ENCODE measurements at places on chromosomes 16 and 17.

- no peak for DNase-seq
These were observed 2.1 kb downstream of the SSTR2 start for GRCh38 chr17:73166731-73167581.

GRCh38 chr16:49890876-49891275 lies 35.0 kb upstream of the ZNF423 start:
- DNase-seq: no peak

- no peak for DNase-seq
These were observed 952 bp downstream of the CD300A start for GRCh38 chr17:74467221-74467951.

- no peak for DNase-seq
These were observed 2.7 kb upstream of the GIP start for GRCh38 chr17:48970865-48971687.

- no peak for DNase-seq
These were observed 116.4 kb upstream of the HS3ST4 start for GRCh38 chr16:25575363-25575762.

DNA sequence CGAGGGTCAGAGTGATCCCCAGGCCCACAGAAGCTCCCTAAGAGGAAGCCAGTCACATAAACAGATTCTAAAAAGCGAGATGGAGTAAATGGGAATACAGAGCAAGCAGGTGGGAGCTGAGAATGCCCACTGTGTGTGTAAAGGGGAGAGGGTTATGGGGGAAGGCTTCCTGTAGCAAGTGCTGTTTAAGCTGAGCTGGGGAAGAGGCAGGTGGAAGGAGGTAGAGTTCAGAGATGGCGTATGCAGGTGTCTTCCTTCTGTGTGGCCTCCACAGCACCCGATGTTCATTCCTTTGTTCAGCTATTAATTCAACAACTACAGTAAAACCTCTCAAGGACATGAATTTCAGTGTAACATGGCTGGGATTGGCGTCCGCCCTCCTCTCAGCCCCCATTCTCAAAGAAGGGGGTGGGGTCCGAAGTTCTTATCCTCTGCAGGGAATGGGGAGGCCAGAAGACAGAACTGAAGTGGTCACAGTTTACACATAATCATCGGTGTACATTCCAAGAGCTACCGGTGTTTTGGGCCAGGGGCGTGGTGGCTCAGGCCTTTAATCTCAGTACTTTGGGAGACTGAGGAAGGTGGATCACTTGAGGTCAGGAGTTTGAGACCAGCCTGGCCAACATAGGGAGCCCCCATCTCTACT lies 1.8 kb downstream of the EEF2K start:
- no peak for DNase-seq

DNA sequence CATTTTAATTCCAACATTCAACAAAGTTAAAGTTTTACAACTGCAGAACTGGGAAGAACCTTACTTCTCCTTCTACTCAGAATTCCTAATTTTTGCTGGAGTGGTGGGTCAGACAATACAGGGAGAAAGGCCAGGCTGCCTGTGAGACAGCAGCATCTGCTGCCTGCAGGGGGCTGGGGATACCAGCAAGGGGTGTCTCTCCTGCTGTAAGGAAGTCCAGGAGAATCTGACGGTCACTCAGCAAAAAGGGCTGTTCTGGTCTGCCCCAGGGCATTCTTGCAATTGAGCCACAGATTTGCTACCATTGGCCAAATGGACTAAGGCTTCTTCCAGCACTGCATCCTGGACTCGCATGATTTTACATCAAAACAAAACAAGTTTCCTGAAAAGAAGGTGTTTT lies 426.6 kb upstream of the CDH11 start:
- no peak for DNase-seq

DNA sequence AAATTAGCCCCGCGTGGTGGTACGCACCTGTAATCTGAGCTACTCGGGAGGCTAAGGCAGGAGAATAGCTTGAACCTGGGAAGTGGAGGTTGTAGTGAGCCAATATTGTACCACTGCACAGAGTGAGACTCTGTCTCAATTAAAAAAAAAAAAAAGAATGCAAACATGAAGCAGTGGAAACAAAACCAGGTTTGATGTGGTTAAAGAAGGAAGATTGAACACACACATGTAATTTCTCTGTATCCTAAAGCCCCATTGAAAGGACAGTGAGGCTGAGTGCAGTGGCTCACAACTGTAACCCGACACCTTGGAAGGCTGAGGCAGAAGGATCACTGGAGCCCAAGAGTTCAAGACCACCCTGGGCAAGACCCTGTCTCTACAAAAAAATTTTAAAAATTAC lies 26.5 kb upstream of the SBK1 start:
- no peak for DNase-seq

GRCh38 chr16:50972876-50973275 lies 178.2 kb downstream of the SALL1 start:
- DNase-seq: no peak

DNA sequence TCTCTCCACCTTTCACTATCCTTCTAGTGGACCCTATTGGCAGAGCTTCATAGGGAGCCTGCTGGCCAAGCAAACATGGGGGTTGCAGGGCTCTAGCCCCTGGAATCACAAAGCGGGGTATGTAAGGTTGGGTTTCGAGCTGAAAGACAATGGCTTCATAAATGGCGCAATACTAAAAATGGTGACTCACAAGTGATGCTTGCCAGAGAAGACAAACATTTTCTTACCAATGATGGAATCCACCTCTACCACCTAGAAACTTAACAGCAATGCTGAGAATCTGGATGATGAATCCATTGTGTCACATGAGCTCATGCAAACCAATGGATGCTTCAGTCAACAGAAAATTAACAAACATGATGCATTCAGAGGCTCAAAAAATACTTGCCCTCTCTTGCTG lies 375.3 kb upstream of the PSMD7 start:
- DNase-seq: no peak

- no peak for DNase-seq
These were observed 5.0 kb downstream of the TPSAB1 start for GRCh38 chr16:1245452-1246020.

DNA sequence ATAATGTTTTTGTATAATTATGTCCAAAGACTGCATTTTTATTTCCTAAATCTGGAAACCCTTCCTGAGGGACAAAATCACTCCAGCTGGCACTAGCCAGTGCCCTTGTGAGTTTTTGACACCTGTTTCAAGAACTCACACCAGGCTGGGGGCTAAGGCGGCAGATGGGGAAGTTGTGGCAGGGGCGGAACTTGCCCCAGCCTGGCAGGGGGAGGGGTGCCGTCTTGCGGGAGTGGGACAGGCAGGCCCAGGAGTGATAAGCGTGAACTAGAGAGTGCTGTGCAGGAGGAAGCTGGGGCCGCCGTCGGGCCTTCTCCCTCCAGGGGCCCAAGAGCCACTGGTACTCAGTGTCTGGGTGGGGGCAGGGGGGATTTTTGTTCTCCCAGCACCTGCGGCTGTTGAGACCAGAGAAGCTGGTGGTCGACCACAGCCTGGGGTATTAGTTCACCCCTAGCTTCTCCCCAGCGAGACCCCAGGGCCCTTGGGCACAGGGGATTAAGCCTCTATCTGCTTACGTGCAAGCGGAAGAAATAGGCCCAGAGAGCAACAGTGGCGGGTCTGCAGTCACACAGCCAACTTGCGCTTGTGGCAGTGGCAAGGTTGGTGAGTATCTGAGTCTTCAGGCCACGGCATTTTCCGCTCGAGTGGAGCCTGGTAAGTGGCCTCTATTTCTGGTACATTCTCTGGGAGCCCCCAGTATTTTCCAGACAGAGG lies 40.2 kb upstream of the PLCG2 start:
- no peak for DNase-seq

DNA sequence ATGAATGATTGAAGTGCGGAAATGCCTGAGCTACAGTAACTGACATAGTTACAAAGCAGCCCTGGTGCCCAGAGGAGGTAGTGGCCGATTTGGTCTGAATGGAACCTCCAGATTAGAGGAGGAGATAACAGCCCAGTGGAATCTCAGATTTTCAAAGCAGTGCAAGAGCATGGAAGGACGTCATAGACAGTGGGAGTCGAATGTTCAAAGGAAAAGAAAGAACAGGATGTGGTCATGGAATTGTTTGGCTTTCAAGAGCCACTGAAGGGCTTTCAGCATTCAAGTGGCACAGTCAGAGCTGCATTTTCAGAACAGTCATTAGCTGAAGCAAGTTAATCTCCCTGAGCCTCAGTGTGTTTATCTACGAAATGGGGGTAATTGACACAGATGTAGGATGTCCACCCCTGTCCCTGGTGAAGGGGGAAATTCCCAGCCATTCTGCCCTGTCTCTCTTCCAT lies 104.6 kb upstream of the CACNG3 start:
- no peak for DNase-seq

- no peak for DNase-seq
These were observed 20.0 kb upstream of the WFIKKN1 start for GRCh38 chr16:610513-611381.

- no peak for DNase-seq
These were observed 31.3 kb downstream of the SMIM36 start for GRCh38 chr17:55479903-55480302.

GRCh38 chr16:49748322-49748721 lies 107.6 kb downstream of the ZNF423 start:
- no peak for DNase-seq

- DNase-seq: no peak
These were observed 4.4 kb upstream of the CSNK1D start for GRCh38 chr17:82277851-82278250.

DNA sequence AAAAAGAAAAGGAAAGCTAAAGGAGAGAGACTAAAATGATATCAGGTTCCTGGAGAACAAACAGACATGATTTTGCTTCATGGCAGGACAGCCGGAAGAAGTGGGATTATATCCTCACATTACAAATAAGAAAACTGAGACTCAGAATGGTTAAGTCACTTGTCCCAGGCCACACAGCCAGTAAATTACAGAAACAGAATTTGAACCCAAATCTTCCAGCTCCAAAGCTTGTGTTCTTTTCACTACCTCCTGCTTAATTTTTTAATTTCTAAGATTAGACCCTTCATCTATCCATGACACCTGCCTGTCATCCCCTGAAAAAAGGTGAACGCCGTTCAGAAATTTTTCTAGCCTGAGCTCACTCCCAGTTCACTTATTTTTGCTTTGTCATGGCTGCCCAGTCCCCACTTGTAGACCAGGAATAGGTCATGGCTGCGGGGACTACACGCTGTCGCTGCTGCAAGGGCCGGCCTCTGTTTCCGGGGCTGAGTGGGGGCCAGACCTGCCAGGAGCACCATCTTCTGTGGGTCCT lies 36.1 kb downstream of the MAPT start:
- no peak for DNase-seq

DNA sequence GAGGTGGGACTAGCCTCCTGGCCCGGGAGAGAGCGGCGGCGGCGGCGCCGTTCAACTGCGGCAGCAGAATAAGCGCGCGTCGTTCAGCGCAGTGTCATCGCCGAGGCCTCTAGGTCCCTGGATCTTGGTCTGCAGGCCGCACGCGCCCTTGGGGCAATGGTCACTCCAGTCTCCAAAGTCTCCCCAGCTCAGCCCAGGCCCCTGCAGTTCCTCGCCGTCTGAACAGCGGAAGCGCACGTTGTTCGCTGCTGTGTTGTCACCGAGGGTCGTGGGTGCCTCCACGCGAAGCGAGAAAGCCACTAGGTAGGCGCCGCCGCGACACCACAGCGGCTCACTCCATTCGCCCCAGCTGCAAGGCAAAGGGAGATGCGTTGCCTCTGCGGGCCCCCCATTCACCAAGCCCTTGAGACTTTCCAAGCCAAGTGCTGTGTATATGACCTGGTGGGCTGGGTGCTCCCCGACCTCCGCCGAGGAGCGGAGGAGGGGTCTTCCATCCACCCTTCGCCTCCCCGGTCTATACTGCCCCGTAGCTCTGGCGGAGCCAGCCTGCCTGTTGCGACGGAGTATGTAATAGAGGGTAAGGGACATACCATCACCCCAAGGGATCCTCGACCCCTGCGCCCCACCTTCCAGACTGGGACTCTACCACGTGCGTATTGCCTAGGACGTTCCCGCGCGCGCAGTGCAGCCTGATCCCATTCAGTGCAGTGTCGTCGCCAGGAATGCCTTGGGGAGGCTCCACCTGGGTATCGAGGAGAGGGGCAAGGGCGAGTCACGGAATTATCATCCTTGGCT lies 656 bp downstream of the VMO1 start:
- DNase-seq: no peak

Measured in AG10803 (cell line).